ENCODE measurements at places on chromosomes 11 and 22.

GRCh38 chr11:42012271-42012670 is 552.8 kb upstream of the LRRC4C start:
- no peak for DNase-seq

DNA sequence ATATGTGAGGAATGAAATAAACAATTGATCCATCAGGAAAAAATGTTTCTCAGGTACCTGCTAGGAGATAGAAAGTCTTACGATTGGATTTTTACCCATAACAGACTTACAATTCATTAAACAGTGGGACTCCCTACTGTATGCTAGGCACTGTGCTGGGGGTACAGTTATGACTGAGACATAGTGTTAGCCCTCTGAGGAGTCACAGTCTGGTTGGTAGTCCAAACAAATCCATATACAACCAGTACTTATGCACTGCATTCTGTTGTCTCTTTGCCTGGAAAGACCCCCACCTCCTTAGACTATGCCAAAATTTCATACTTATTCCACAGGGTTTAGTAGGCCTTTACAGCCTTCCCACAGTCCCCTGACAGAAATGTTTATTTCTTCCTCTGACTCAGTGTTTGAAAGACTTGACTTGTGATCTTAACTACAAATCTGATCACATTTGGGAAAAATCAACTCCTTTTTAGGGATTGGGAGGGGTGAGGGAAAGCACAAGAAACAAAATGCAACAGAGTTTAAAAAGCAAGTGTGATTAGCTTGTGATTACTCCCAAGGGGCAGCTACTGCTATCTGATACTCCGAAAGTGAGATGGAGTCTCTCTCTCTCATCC is 69.4 kb upstream of the HORMAD2 start:
- DNase-seq = no peak

DNA sequence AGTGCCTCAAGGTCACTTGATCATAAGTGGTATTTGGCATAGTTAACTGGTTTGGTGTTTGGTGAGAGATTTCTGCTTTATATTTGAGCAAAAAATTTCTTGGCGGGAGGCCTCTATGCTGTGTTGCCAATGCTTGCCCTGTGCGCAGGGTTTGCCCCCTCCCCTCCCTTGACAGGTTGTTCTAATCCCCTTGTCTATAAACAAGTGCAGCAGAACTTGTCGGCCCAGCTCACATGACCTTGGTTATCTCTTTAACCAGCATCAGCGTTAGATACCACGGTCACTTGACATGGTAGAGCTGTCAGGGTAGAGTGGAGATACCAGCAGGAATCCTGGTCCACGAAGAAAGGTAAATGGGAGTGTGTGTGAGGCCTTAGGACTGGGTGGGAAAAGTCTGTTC is 35.6 kb downstream of the MARK2 start:
- no peak for DNase-seq

DNA sequence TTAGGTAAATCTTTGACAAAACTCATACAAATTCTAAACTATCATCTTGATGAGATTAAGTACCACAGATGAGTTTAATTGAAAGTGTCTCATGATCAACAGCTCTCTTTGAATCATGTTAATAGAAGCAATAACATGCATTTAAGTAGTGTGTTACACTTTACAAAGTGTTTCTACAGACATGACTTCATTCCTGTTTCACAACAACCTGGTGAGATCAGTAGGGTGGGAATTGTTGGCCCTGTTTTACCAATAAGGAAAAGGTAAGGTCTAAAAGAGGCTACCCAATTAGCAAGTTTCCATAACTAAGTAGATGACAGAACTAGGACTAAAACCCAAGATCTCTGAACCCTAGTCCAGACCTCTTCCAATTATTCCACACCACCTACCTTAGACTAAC is 12.7 kb upstream of the PRSS23 start:
- DNase-seq = no peak

DNA sequence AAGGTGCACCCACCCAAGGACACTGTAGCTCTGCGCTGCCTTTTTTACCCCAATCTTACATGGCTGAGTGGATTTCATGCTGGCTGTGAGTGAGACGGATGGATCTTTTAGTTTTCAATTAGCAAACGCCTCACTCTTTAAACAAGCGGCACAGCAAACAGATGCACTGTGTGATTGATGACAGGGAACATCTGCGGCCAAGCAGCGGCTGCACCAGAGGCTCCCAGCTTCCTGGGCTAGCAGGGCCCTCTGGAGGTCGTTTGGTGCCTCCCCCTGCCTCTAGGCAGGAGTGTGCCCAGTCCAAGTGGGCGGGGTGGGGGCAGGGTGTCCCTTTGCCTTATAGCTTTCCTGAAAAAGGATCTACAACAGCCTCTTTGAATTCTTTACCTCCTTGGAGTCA is 2.1 kb upstream of the DRD2 start:
- DNase-seq = peak; percentile 73

- peak; percentile 9 for DNase-seq
Measured at GRCh38 chr22:45911601-45912271, 65.2 kb downstream of the WNT7B start.

DNA sequence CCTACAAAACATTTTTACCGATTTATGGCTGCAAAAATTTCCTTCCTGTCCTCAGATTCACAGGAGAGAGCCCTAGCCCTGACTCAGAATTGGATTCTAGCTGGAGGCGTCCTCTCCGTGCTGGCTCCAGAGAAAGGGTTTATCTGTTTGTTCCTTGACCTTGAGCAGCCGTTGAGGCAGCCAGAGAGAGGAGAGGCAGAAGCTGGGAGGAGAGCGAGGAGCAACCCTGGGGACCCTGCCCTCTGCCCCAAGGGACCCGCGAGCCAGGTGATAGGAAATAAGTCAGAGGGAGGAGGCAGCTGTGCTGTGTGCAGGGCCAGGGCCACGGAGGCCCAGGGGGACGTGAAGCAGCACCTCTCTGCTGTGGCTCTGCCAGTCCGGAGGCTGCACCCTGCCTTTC is 75.6 kb downstream of the IGLL1 start:
- no peak for DNase-seq

DNA sequence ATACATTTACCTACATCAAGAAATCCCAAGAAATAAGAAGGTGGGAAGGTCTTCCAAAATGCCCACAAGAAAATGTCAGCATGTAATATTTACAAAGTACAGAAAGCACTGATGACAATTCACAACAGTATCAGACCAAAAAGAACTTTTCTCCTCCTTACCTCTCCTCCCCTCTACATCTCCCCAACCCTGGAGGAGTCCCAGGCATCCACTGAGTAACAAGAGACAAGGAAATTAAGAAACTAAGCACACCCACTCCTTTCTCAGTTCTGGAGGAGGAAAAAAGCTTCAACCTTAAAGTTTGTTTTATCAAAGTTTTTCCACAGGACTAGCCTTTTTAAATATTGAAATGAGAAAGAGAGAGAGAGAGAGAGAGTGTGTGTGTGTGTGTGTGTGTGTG is 2.0 kb upstream of the SERGEF start:
- no peak for DNase-seq

- no peak for DNase-seq
Measured at GRCh38 chr11:130874396-130874795, 41.9 kb downstream of the SNX19 start.

DNA sequence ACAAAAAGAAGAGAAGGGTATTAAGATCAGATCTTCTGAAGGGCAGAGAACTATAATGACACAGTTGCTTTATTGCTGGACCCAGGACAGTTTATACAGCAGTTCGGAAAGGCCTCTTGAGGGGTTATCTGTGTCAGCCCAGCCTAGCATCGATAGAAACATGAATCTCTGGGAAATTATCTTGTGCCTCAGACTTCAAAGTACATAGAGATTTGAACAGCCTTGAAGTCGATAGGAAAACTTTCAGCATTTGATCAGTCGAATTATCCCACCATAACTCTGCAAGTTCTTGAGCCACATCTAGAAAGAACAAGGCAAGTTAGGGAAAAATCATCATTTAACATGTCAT is 2.5 kb upstream of the LMO2 start:
- no peak for DNase-seq

GRCh38 chr11:128346804-128347203 is 240.6 kb downstream of the ETS1 start:
- no peak for DNase-seq

DNA sequence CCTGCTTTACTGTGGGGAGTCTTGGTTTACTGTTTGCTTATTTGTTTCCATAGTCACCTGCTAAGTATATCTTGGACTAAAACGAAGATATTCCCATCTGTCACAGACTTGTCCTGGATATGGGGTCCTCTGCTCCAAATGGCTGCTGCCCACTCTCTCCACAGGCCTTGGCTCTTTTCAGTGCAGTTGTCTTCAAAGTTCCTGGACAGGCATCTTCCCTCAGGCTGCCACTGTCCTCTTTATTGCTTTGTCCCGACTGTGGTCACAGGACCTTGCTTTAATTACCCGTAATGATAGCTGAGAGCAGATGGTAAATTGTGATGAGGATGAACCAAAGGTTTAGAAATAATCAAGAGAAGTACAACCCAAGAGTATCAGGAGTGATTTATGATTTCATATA is 713.9 kb upstream of the CCDC179 start:
- DNase-seq = no peak

DNA sequence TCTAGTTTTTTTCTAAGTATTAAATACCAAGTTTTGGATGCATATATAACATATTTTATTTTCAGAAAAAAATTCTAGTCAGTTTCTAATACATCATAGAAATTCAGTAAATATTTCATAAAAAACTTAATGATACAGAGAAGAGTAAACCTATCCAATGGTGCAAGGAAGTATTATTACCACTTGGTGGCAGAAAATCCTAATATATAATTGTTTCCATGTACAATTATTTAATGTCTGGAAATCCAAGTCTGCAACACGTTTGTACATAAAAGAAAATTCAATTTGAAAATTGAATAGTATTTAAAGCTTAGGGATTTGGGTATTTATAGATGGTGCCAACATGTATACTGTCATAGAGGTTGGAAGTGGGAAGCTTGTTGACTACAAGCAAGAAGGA is 127.0 kb downstream of the TRPC6 start:
- peak; percentile 64 for DNase-seq

DNA sequence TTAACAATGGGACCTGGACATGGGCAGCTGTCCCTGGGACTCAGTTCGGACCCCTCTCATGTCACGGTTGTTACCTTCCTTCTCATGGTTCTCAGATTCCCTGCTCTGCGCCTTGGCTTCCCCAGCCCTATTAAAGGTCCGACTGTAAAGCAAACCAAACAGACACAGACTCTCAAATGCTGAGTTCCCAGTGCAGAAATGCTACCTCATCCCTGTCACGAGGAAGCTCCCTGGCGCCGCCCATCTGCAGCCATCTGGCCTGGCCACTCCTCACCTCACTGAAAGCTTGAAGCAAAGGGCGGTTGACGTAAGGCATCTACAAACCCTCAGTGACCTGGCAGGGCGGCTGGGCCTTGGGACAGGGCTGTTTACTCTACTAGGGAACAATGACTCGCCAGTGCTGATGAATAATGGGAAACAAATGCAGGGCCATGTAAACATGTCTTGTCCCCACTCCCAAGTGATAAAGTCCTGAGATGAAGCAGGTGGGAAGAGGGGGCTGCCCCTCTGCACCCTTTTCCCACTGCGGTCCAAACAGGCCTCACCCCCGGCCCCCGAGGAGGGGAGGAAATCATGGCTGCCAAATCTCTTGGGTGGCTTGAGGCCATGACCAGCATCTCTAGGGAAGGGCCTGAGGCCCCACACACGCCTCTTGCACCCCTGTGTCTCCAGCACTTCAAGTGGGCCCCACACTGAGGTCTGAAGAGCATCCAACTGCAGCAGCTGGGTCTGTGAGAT is 49.3 kb downstream of the SCUBE1 start:
- peak; percentile 2 for DNase-seq

- DNase-seq = peak; percentile 61
Measured at GRCh38 chr11:75445315-75445953, 12.4 kb upstream of the KLHL35 start.

GRCh38 chr11:120695939-120696338 is 184.4 kb downstream of the GRIK4 start:
- no peak for DNase-seq

DNA sequence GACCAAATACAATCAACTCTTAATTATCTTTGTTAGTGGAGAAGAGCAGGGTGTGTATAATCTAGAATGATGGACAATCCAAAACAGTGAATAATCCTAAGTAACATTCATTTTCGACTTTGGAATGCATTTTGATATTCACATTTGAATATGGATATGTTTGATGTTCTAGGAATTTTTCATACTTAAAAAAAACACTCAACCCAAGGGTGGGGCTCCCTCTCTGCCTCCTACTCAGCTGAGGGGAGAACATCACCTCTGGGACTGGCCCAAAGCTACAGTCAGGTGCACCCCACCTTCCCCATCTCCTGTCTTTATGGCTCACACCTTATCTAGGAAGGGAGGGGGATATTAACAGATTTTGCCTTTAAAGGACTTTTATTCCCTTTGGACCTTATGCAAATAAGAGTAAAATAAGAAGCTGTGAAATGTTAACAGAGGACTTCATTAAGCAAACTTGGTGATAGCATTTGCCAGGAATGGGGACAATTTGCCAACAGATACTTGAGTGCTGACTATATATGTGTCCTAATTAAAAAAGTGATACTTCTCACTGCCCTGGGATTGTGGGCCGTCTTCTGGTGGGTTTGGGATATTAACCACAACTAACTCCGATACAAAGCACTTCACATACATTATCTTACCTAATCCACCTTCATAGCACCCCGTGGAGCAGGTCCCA is 187.0 kb downstream of the ST3GAL4 start:
- no peak for DNase-seq

GRCh38 chr22:22825213-22825593 is 62.4 kb upstream of the IGLL5 start:
- DNase-seq = no peak

GRCh38 chr11:66951135-66951534 is 7.0 kb downstream of the PC start:
- DNase-seq = no peak

DNA sequence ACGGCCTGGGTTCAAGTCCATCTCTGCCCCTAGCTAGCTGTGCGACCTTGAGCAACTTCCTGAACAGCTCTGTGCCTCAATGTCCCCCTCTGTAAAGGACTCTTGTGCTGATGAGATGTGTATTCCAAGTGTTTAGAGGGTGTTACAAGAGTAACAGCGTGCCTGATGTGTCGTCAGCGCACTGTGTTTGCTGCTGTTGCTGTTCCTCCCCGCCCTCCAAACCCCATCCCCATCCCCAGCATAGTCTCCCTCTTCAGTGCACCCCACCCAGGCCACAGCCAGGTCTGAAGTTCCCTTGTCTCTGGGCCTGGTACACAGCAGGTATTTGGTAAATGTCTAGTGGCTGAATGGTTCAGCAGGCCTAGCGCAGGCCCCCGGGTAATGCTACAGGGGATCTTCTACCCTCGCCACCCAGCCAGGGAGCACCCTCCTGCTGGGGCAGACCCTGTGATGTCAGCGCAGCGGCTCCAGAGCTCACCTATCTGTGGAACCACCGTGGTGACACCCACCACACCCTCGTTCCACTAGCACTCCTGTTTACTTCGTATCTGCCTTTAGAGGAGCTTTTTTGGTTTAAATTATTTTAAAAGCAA is 10.3 kb downstream of the CBX7 start:
- no peak for DNase-seq

- no peak for DNase-seq
Measured at GRCh38 chr11:18772211-18772610, 19.4 kb downstream of the PTPN5 start.

- DNase-seq = peak; percentile 55
Measured at GRCh38 chr11:110076371-110076965, 16.7 kb upstream of the ZC3H12C start.
